ENCODE measurements at places on chromosomes 16 and 17. TPM values are rescaled to one million over a fixed set of nuclear protein-coding genes. Genes with fewer than 3 reads are reported as not detected.
A peak's percentile ranks its signal among the peaks of the same experiment; 100 is the strongest.

DNA sequence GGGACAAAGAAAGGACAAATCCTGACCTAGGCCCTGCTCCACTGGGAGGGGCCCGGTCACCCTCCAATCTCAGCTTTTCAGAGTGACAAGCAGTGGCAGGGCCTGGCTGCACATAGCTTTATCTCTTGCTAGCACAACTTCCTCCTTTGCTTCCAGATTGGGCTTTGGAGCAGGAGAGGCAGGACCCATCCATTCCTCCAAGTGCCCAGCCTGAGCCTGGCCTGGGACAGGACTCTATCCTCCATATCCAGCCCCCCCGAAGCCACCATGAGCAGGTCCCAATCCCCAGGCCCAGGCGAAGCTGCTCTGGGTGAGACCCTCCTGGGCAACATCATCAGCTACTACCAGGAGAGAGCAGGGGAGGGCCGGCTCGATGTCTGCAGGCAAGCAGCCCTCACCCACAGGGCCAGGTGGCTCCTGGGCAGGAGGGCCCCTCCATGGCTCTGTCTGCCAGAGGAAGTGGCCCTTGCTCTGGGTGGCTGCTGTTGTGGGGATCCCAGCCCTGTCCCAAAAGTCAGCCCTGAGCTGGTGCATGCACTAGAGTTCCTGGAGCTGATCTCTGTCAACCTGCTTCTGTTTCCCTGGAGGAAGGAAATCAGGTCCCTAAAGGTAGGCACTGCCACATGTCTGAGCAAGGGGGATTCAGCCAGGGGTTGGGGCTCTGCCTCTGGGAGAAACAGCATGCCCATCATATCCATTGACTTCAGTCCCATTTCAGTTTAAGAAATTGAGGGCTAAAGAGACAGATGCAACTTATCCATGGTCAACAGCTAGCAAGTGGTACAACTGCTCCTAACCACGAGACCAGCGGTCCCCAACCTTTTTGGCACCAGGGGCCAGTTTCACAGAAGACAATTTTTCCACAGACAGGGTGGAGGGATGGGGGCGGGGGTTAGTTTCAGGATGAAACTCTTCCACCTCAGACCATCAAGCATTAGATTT, 58.9 kb downstream of the TK2 start:
- H3K27ac ChIP-seq = no peak overlapping the region
- H3K27me3 ChIP-seq = no peaks in the 10 kb centered on the region
- peak; percentile 76 for DNase-seq
- no peak overlapping the region for H3K4me3 ChIP-seq
- H3K36me3 ChIP-seq = no peaks in the 10 kb centered on the region
- H3K4me1 ChIP-seq = no peaks in the 10 kb centered on the region

GRCh38 chr17:39647256-39647655, 10.3 kb downstream of the STARD3 start:
- H3K36me3 ChIP-seq = no peaks in the 10 kb centered on the region
- no peak overlapping the region for H3K27ac ChIP-seq
- H3K27me3 ChIP-seq = no peaks in the 10 kb centered on the region
- no peaks in the 10 kb centered on the region for H3K4me1 ChIP-seq
- no peak for DNase-seq
- H3K4me3 ChIP-seq = no peak overlapping the region

- DNase-seq = no peak
- no peak overlapping the region for H3K27ac ChIP-seq
These were observed 3.6 kb upstream of the MEOX1 start for GRCh38 chr17:43665084-43665936.

DNA sequence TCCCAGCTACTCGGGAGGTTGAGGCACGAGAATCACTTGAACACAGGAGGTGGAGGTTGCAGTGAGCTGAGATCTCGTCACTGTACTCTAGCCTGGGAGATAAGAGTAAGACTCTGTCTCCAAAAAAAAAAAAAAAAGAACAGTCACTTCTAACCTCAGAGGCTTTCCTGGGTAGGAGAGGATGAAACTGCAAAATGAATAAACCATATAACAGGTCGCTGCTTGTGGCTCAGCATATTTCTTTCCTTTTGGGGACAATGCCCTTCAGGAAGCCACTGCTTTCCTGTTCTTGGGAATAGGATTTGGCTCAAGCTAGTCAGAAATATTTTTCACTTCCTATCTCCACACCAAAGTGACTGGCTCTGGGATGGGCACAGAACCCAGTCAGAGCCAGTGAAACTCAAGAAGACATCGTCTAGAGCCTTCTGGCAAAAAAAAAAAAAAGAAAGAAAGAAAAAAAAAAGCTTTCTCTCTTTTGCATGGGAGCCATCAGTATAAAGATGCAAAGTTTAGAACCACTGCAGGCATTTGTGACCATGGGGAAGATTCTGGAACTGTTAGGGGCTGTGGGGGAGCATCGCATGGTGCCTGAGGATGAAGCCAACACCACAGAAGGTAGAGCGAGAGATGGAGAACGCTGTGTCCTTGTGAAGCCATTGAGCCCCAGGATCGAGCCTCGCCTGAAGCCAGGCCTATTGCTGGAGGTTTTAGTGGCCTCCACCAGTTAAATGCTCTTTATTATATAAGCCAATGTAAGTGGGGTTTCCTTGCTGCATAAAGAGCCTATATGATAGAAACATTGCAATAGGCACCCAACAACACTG, 71.8 kb upstream of the MRTFB start:
- no peak for DNase-seq
- H3K27me3 ChIP-seq = no peaks in the 10 kb centered on the region
- H3K36me3 ChIP-seq = no peaks in the 10 kb centered on the region
- H3K27ac ChIP-seq = no peak overlapping the region

GRCh38 chr16:50281391-50282009, 15.1 kb downstream of the ADCY7 start:
- H3K27me3 ChIP-seq = no peaks in the 10 kb centered on the region
- H3K36me3 ChIP-seq = no peaks in the 10 kb centered on the region
- peak; percentile 53 for DNase-seq
- H3K27ac ChIP-seq = no peak overlapping the region
- H3K4me3 ChIP-seq = no peak overlapping the region

GRCh38 chr16:14097182-14097959, 26.3 kb downstream of the MRTFB start:
- no peaks in the 10 kb centered on the region for H3K27me3 ChIP-seq
- no peak overlapping the region for H3K27ac ChIP-seq
- no peak for DNase-seq

GRCh38 chr17:48592057-48592514, 1.5 kb downstream of the HOXB5 start:
- no peaks in the 10 kb centered on the region for H3K4me1 ChIP-seq
- no peaks in the 10 kb centered on the region for H3K27me3 ChIP-seq
- no peak overlapping the region for H3K27ac ChIP-seq

GRCh38 chr17:59620518-59621259, 994 bp downstream of the CLTC start:
- peak; percentile 72 for DNase-seq
- H3K36me3 ChIP-seq = no peaks in the 10 kb centered on the region
- H3K4me1 ChIP-seq = no peaks in the 10 kb centered on the region
- peak overlapping the region; percentile 96 for H3K4me3 ChIP-seq
- peak overlapping the region; percentile 9 for H3K27ac ChIP-seq

DNA sequence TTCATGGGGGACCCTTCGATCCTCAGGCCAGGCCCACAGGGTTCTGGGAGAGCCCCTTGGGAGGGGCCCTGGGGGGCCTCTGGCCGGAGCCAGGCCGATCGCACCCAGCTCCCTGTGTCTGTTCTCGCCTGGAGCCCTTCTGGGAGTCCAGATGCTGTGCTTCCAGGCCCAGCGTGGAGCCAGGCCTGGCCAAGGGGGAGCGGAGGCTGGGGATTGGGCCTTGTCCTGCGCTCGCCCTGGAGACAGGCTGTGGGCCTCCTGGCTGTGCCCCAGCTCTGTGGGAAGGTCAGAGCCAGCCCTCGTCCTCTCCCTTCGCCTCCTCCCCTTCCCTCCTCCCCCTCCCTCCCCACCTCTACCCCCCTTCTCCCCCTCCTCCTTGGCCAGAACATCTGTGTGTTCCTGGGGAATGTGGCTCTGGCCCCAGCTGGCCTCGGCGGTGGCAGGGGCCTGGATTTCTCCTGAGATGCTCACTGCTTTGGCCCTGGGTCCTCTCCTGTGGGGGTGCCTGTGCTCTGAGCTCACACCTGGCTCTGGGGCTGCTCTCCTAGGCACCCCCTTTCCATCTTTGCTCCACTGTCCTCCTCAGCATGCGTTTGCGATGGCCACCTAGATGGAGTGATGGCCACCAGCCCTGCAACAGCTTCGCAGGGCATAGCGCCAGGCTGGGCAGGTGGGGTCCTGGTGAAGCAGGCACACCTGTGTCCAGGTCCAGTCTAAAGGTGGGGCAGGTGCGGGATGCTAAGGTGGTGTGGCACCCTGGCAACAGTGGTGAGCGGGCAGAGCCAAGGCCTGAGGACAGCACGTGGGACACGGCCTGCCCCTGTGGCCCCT, 90.6 kb upstream of the CIBAR2 start:
- no peaks in the 10 kb centered on the region for H3K36me3 ChIP-seq
- no peak overlapping the region for H3K4me3 ChIP-seq
- H3K4me1 ChIP-seq = peaks cover 4% of the 10 kb centered on the region
- no peaks in the 10 kb centered on the region for H3K27me3 ChIP-seq

- H3K27ac ChIP-seq = no peak overlapping the region
- peaks cover 1% of the 10 kb centered on the region for H3K27me3 ChIP-seq
- H3K4me3 ChIP-seq = no peak overlapping the region
These were observed 33.5 kb upstream of the DNAH9 start for GRCh38 chr17:11564589-11565380.

DNA sequence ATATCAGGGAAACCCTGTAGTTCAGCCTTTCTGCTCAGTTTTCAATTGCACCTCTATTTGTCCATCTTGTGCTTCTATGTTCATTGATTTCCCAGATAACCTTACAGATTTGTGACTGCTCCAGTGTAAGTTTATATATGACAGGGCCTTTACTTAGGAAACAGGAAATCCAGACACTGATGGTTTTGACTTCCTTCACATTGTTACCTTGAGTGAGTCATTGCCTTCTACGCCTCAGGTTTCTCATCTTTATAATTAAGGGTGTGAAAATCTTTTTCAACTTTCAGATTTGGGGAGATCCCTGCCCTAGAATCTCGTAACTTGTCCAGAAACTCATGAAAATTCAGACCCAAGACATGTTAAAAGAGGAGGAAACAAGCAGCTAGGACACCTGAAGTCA, 342.4 kb upstream of the TBX2 start:
- H3K27me3 ChIP-seq = no peaks in the 10 kb centered on the region
- no peak for DNase-seq
- H3K36me3 ChIP-seq = no peaks in the 10 kb centered on the region
- H3K4me3 ChIP-seq = no peak overlapping the region
- no peaks in the 10 kb centered on the region for H3K4me1 ChIP-seq
- H3K27ac ChIP-seq = no peak overlapping the region

DNA sequence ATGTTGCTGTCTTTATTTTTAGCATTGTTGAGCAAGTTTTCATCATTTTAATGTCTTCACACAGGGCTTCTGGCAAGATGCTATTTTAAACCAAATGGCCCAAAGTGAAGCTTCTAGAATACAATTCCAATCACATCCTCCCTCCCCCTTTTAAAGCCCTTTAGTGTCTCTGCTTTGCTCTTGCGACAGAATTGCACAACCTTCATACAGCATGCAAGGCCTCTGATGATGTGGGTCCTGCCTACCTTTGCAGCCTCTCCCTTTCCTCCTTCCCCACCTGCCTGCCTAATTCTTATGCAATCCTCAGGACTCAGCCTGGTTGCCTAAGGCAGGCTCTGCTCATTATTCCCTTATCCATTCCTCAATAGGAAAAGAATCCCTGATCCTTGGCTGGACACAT, 381.7 kb downstream of the SLC39A11 start:
- H3K36me3 ChIP-seq = no peaks in the 10 kb centered on the region
- no peaks in the 10 kb centered on the region for H3K4me1 ChIP-seq
- H3K27me3 ChIP-seq = no peaks in the 10 kb centered on the region
- no peak overlapping the region for H3K4me3 ChIP-seq

GRCh38 chr17:43741636-43742035, 17.0 kb downstream of the SOST start:
- no peaks in the 10 kb centered on the region for H3K27me3 ChIP-seq
- H3K4me3 ChIP-seq = no peak overlapping the region
- DNase-seq = no peak
- no peaks in the 10 kb centered on the region for H3K4me1 ChIP-seq

DNA sequence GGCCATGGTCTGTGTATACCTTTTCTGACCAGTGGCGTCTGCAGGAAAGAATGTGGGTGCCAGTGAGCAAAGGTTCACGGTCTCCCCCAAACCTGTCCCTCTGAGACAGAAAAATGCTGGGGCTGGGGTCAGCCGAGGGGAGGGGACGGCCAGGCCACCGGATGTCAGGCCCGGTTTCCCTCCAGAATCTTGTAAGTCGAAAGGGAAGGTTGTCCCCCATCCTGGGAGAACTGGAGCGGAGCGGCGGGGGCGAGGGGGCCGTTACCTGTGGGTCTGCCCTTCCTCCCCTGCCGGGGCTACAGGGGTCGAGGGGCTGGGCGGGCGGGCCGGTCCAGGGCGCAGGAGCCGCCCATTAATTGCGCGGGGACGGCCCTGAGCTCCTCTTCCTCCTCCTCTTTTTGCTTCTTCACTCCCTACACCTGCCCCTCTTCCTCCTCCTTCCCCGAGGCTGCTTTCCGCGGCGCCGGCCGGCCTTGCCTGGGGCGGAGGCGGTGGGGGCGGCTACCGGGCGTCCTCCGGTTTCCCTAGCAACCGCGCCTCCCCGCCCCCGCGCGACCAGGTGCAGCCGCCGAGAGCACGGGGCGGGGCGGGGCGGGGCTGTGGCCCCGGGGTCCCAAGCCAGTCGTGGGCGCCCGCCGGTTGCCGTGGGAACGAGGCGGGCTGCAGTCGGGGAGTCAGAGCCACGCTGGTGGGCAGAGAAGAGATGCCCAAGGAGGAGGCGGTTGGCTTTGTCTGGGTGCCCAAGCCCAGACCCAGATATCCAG, at the start of gene MARCHF10:
MARCHF10 (minus strand) TSS at position 503 of the 764 bp plus-strand sequence. CDS start 6,579 bp downstream, outside the sequence.
- H3K4me1 ChIP-seq = no peaks in the 10 kb centered on the region
- peak within 1 kb of the TSS; percentile 25 for H3K4me3 ChIP-seq
- no peaks in the 10 kb centered on the region for H3K27me3 ChIP-seq

DNA sequence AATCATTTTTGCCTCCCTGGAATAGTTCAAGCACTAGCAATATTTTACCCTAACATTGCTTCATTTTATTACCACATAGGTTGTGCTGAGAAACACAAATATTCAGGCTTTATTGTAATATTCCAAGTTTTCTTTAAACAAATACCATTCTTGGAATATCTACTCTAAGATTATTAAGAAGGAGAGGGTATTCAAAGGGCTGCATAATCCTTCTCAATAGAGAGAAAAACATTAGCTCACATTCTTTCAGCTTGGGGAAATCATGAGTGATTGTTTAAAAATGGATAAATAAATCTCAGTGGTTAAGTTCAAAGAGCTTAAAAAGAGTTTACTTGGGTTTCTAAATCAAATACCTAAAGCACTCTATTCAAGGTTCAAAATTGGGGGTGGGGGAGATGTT, 111.9 kb upstream of the CORO6 start:
- H3K27ac ChIP-seq = no peak overlapping the region
- no peaks in the 10 kb centered on the region for H3K4me1 ChIP-seq
- H3K27me3 ChIP-seq = no peaks in the 10 kb centered on the region
- no peak for DNase-seq
- H3K4me3 ChIP-seq = no peak overlapping the region

GRCh38 chr17:80394629-80395216, 20.2 kb upstream of the ENDOV start:
- no peak overlapping the region for H3K27ac ChIP-seq
- H3K27me3 ChIP-seq = no peaks in the 10 kb centered on the region
- H3K4me3 ChIP-seq = no peak overlapping the region
- DNase-seq = no peak

Gene FBXL20
- 4.1 TPM for polyA plus RNA-seq

Gene TNFRSF13B
- polyA plus RNA-seq = not detected

Gene SOX9
- 1.5 TPM for polyA plus RNA-seq

Gene MYCBPAP
- polyA plus RNA-seq = 1.0 TPM

Gene IL32
- 137 TPM for polyA plus RNA-seq

Gene RNF112
- polyA plus RNA-seq = 5.1 TPM

Gene ABCC11
- polyA plus RNA-seq = 0.13 TPM

Gene GUCY2D
- not detected for polyA plus RNA-seq

Gene CLDN6
- polyA plus RNA-seq = not detected

Gene STH
- polyA plus RNA-seq = not detected

Gene FA2H
- not detected for polyA plus RNA-seq
